COLO829 (cell line): ENCODE measurements at places on chromosomes 1 and 21.

GRCh38 chr1:54356680-54357147 lies 49.5 kb downstream of the SSBP3 start:
- DNase-seq, result no peak

- DNase-seq, result no peak
Observed at GRCh38 chr1:24139222-24139489, 3.8 kb downstream of the IL22RA1 start.

- DNase-seq, result no peak
Observed at GRCh38 chr1:85366391-85367170, 90.1 kb upstream of the BCL10 start.

DNA sequence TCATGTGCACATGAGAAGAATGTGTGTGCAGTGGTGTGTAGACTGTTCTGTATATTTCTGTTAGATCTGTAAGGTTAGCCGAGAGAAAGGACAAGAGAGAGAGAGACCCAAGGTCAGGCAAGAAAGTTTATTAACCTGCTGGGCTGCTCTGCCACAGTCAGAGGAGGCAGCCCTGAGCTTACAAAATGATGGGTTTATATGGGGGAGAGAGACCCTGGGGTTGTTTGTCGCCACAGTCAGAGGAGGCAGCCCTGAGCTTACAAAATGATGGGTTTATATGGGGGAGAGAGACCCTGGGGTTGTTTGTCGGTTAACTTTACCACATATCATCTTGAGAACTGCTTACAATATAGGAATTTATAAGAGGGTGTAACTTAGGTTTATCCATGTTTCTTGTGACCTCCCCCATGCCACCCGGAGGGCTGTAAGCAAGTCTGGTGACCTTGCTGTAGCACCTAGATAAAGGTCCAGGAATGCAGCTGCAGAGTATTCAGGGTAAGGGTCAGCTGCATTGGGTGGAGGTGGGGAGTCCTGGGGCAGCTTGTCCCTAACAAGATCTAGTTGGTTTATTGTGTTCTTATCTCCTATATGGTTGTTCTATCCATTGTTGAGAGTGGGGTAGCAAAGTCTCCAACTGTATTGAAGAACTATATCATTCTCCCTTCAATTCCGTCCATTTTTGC lies 9.3 kb upstream of the ZBTB40 start:
- DNase-seq, result no peak

GRCh38 chr1:47608296-47608875 lies 170.5 kb downstream of the FOXD2 start:
- DNase-seq, result no peak

DNA sequence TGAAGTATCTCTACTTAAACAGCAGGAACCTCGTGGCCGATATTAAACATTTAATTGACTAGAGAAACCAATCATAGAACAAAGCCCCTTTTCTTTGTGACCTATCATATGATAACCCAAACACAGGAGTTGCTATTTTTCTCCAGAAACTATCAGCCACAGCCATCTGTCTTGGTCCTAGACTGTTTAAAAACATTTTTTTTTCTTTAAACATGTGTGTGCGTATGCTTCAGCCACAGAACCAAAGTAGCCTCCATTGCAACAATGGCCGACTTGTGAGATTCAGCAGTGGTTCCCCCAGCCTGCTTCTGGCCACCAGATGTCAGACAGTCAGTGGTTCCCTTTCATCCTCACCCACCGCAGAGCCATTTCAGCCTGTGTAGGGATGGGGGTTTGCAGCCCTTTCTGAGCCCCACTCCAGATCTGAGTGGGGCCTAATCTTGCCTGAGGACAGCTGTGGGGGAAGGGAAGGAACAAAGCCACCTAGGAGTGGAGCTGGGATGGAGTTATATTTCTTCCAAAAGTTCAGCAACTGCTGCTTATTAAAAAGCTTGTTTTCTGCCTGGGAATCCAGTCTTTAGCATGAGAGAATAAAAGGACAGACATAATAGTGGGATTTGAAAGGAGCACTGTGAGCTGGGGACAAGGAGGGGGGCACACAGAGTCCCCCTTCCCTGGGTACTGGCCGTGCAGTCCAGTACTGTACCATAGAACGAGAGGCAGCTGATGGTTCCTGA lies 11.7 kb upstream of the IGSF3 start:
- DNase-seq, result peak; percentile 87

DNA sequence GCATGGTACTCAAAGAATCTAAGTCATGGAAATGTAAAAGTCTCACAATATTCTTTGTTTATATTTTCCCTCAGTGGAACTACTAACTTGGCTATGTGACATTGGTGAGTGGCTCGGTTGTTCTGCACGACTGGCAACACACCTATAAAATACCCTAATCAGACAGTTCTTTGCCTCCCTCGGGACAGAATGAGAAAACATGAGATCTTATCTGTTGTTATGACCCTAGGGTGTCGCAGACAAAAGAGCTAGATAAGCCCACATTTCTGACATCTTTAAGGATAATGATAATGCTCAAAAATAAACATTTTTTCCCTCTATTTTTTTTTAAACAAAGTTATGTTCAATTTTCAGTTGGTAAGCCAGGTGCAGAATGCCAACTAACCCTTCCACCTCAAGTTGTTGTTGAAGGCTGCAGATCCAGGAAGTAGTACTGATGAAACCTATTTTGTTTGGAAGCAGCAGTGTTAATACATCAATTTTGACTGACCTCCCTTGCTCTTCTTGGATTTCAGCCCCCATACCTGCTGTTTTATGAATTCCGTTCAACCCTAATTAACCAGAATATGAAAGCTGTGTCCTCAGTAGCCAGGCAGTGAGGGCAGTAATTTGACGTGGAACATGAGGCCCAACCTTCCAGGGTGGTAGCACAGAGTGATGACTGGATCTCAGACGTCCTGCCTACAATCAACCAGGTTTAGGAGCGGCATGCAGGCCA lies 108.7 kb upstream of the DUSP10 start:
- DNase-seq, result no peak

DNA sequence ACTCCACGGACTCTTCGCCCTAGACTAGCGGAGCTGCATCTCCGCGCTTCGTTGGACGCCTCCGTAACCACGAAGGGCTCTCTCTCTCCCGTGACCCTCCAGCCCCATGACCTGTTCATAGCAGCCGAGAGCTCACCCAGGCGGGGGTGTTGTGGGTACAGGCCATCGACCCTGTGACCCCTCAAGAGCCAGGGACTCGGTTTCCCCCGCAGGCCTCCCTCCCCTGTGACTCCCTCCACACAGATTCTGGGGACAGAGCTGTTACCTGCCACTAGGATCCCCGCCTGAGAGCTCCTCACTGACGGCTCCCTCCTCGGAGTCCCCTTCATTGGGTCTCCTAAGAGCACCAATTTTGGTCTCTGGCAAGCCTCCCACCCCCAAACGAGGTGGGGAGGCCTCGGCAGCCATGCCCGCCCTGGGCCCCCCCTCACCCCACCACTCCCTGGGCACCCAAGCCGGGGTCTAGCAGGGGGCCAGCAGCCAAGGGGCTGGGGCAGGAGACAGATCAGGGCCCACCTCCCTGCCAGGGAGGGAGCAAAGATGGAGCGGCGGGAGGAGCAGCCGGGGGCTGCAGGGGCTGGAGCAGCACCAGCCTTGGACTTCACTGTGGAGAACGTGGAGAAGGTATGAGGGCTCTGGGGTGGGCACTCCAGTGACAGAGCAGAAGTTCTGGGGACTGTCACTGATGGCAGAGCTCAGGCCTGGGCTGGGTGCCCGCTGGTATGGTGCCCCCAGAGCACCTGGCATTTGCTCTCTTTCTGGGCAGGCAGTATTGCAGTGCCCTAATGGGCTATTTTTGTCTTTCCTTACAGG lies 517 bp downstream of the IPO13 start:
- DNase-seq, result no peak

DNA sequence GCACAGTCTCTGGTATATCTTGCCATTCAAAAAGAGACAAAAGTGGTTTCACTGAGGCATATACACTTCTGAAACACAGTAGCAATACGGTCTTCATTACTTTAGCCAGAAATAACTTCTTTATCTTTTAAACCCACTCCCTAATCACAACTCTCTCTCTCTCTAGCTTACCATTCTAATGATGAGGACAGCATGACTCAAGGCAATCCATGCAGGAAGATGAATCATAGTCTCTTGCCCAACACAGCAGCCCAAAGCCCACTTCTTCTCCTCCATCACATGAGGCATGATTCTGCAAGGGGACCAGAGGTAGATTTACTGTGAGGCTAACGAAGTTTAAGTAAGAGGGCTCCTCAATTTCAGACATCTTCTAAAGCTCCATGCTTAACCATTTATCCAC lies 285.0 kb upstream of the NR5A2 start:
- peak; percentile 63 for DNase-seq

DNA sequence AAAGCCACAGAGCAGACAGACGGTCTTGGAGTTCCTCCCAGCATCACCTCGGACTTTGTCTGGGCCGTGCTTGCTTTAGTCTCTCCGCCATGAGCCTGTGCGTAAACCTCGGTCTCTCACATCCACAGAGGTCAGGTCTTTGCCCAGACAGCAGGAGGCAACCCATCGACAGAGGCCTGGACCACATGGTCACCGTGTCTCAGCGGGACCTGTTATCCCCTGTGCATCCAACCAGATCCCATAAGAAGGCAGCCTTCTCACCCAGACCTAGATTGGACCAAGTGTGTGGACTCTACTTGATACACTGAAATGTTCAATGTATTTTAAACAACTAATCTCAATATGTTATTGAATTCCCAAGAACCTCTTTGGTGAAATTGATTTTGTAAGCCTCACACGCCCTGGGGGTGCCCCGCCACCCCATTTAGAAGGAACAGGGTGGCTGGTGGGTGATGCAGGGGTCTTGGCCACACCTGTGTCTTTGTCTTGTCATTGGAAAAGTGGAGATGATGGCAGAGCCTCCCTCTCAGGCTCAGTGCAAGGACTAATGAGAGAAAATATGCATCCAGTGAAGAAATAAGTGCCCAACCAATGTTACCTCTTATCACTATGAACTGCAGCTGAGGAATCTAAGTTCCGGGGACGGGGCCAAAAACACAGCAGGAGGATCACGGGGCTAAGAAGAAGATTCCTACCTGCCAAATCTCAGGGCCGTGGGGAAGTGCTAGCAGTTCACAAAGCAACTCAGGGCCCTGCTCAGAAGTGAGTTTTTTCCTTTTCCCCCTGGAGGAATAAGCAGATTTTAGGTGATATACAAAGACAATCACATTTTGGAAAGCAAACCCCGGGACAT lies 101.6 kb upstream of the BACE2 start:
- DNase-seq, result no peak

GRCh38 chr1:213017447-213018273 lies 2.0 kb upstream of the ANGEL2 start:
- no peak for DNase-seq

DNA sequence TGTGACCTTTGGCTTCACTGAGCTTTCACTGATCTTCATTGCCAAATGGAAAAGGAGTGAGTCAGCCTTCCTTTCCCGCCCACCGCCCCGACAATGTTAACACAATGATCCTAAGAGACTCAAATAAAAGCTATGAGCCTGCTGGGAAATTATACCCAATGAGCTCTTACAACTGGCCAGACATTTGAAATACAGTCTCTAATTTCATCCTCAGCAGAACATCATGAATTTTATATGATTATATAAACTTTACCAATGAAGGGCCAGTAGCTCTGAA lies 252.5 kb downstream of the SIPA1L2 start:
- peak; percentile 92 for DNase-seq

- DNase-seq, result no peak
Observed at GRCh38 chr1:198849093-198849492, 210.3 kb downstream of the PTPRC start.

- DNase-seq, result no peak
Observed at GRCh38 chr1:170200621-170201397, 55.0 kb downstream of the NTMT2 start.

DNA sequence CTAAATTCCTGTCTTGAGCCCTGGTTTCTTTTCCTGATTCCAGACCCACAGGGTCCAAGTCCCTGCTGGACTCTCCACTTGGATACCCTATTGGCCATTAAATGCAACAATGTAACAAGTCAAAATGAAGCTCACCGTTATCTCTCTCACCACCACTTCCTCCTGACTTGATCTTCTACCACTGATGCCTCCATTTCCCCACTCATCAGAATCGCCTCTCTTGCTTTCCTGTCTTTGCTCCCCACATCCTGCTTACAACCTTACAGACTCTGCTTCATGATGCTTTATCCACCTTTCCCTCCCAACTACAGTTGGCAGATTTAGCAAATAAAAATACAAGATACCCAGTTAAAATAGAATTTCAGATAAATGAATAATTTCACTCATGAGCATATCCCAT lies 343.8 kb downstream of the KCNH1 start:
- no peak for DNase-seq

DNA sequence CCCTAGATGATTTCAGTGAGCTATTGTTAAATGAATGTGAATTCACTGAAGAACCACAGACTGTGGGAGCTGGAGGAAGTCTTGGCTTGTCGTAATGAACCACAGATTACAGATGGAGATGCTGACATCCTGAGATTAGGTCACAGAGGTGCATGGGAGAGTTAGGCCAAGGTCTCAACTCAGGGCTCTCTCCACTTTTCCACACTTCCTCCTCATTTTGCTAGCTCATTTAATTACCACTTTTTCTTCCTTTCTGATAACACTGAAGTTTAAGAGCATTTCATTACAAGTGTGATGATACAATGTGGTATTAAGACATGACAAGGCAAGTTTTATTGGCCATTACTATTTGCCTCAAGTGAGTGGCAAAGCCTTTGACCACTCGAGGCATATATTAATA lies 30.8 kb downstream of the ST6GALNAC3 start:
- no peak for DNase-seq

GRCh38 chr1:147336291-147336690 lies 93.8 kb downstream of the CHD1L start:
- no peak for DNase-seq

DNA sequence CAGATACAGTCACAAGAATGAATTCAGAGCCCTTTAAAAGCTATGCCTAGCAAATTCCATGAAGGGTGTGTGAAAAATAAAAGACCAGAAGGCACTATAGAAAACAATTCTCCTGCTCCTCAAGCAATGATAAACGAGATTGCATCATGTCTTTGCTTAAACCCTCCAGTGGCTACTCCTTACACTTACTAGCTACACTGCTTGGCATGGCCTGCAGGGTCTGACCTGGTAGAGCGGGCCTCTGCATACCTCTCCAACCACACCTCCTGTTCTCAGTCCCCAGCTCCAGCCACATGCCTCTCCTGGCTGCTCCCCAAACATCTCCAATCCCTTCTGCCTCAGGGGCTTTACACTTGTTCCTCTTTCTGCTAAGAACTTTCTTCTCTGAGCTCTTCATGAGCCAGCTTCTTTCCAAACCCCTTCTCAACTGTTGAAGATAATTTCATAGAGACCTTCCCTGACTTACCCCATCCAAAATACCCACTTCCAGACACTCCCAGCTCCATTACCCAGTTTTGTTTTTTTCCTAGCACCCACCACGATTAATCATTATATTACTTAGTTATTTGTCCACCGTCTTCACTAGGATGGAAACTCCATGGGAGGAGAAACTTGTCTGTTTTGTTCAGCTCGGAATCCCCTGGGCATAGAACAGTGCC lies 11.2 kb upstream of the CREG1 start:
- DNase-seq, result no peak

DNA sequence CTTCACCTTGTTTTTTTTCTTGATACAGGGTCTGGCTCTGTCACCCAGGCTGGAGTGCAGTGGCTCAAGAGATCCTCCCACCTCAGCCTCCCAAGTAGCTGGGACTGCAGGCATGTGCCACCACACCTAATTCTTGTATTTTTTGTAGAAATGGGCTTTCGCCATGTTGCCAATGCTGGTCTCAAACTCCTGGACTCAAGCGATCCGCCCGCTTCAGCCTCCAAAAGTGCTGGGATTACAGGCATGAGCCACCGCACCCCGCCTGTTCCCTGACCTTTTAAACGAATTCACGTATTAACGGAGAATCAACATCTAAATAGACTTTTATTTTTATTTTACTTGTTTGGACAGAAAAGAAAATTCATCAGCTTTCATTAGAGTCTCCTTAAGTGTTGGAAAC lies 104.8 kb downstream of the PGBD5 start:
- DNase-seq, result no peak

GRCh38 chr1:154342132-154342531 lies 16.8 kb downstream of the ATP8B2 start:
- DNase-seq, result no peak
